ENCODE measurements at places on chromosomes 13 and 19. TPM values are rescaled to one million over a fixed set of nuclear protein-coding genes. Genes with fewer than 3 reads are reported as not detected.

Gene APOC4
- total RNA-seq: not detected

Gene COMP
- total RNA-seq: 14.8 TPM

DNA sequence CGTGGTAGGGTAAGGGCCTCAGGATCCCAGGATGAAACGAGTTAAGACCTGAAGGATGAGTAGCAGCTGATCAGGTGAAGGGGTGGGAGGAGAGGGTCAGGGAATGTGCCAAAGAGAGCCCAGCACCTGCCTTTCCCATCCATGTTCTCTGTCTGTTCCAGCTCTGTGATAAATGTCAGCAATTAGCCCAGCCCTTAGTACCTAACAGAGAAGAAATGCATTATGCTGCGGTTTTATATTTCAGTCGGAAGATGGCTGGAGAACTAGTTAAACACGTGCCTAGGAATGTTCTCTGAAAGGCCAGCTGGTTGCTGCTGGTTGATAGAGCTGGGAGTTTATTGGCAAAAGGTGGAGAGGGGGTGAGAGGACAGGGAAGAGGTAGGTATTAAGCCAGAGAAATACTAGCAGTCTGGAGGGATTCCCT is 268.2 kb downstream of the SHISA2 start:
- DNase-seq: no peak

- DNase-seq: no peak
Measured at GRCh38 chr13:39224671-39225240, 186.5 kb downstream of the NHLRC3 start.

GRCh38 chr13:29767006-29767405 is 83.4 kb downstream of the UBL3 start:
- DNase-seq: no peak

DNA sequence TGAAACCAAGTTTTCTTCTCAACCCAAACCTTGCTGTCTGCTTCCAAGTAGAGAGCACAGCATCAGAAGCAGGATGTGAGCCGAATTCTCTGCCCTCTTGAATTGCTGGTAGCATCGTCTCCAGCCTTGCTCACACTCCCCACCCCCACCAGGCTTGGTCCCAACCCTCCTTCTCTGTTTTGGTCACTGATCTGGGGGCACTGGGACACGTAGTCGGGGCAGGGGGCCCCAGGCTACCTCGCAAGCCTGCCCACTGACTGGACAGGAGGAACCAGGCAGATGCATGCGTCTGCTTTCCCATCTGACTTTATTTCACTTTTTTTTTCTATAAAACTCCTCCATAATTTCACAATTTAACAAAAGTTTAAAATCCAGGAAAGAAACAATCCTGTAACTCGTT is 69.7 kb downstream of the MLLT1 start:
- no peak for DNase-seq

Gene ZNF382
- 12.3 TPM for total RNA-seq

Gene ATXN8OS
- total RNA-seq: not detected
